ENCODE measurements at places on chromosomes 3 and 15.

GRCh38 chr3:73216310-73216709, 154.9 kb downstream of the EBLN2 start:
- DNase-seq = no peak

DNA sequence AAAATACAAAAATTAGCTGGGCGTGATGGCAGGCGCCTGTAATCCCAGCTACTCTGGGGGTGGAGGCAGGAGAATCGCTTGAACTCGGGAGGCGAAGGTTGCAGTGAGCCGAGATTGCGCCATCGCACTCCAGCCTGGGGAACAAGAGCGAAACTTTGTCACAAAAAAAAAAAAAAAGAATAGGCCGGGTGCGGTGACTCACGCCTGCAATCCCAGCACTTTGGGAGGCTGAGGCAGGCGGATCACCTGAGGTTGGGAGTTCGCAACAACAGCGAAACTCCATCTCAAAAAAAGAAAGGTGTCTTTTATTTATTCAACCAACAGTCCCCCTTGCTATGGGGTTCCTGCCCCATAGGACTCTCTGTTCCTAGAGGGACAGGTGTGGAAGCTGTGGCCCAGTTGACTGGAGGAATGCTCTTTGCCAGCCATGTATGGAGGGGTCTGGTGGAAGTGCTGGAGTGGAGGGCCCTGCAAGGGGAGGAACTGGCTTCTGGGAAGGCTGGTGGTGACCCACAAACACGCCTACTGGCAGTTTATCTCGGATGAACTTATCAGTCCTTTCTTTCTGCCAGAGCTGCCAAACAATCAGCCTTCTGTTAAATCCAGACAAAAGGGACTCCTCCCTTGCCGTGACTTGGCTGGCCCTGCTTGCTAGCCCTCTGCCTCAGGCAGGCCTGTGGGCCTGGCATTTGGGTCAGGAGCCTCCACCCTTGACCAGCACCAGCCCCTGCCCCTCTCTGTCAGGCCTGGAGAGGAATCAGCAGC, 4.6 kb upstream of the DAG1 start:
- DNase-seq = no peak

- no peak for DNase-seq
Observed at GRCh38 chr3:28586325-28586724, 237.7 kb upstream of the AZI2 start.

DNA sequence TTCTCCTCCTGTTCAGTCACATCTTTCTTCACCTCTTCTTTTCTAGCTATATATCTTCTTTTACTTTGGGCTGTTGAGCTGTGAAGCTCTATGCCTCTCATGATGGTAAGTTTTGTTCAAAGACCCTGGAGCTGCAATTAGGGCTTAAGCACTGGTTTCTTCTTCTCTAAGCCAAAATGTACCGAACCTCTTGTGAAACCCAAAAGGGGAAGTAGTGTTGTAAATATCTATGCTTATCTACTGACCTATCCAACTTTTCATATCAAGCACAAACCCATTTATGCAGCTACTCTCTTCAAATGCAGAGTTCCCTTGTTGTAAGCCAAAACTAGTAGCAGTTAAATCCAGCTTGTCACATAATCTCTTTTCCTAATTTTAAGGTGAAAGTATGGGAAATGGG, 123.6 kb upstream of the CD96 start:
- no peak for DNase-seq
